Activated T-cell treated with anti-CD3 and anti-CD28 coated beads, Interleukin-2, amount 50 U/mL, for 4 hours (primary cell): ENCODE measurements at places on chromosomes 13 and 19.
A peak's percentile ranks its signal among the peaks of the same experiment; 100 is the strongest.

- DNase-seq = no peak
Observed at GRCh38 chr19:5547881-5548280, 19.9 kb downstream of the TINCR start.

DNA sequence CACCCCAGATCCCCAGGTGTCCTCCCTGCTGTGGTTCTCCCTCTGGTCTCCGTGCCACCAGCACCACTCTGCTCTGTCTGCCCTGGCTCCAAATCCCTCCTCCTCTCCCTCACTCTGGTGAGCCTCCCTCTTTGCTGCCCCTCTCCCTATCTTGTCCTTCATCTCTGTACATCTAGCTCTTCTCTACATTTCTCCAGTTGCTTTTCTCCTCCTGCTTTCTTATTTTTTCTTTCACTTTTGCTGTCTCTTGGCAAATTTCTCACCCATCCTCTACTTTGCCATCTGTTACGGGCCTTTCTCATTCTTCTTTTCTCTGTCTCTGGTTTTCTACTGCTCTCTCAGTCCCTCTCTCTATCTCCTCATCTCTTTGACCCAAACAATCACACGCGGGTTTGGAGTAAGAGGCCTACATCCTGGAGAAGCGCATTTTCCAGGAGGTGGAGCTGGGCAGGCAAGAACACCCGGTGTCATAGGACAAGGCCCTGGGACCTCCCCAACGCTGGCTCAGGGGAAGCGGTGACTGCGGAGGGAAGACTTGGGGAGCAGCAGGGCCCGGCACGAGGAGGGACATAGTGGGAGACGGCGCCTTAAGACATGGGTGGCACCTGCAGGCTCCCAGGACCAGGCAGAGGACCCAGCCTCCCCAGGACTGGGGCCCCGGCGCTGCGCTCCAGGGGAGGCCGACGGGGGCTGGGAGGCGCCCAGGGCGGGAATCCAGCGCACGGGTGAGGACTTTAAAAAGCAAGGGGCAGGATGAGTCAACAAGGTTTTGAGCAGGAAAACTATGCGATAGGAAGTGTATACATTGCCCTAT lies 9.9 kb downstream of the ZNF611 start:
- DNase-seq = no peak

- no peak for DNase-seq
Observed at GRCh38 chr19:39838569-39838968, 4.6 kb upstream of the DYRK1B start.

- no peak for DNase-seq
Observed at GRCh38 chr13:23671377-23671776, 101.2 kb downstream of the TNFRSF19 start.

DNA sequence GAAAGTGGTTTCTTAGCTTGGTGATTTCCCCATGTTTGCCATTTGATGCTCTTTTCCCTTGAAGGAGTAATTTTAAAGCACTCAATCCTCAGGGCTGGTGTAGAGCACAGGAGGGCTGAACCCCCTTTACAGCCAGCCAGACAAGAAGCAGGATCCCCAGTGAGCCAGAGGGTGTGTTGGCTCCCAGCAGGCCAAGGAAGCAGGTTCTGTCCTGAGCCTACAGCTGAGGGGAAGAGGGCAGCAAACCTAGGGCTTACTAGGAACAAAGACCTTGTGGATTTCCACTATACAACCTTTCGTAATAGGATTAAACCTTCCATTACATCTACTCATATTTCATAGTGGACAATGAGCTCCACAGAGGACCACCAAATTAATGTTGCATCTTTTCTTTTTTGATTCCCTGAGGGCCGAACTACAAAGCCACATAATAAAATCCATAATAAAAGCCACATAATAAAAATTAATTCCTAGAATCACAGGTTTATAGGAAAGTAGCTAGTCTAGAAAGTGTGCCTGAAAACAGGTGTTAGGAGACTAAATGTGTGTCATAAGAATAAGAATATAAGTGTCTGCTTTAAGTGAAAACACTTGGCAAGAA lies 300.2 kb downstream of the DCLK1 start:
- no peak for DNase-seq

- peak; percentile 47 for DNase-seq
Observed at GRCh38 chr19:32642771-32643170, 32.2 kb downstream of the ANKRD27 start.

- no peak for DNase-seq
Observed at GRCh38 chr13:109400209-109400608, 386.2 kb downstream of the IRS2 start.

- DNase-seq = no peak
Observed at GRCh38 chr13:111976474-111977178, 90.3 kb upstream of the SOX1 start.

GRCh38 chr13:25281193-25281934 lies 5.9 kb downstream of the MTMR6 start:
- DNase-seq = no peak

DNA sequence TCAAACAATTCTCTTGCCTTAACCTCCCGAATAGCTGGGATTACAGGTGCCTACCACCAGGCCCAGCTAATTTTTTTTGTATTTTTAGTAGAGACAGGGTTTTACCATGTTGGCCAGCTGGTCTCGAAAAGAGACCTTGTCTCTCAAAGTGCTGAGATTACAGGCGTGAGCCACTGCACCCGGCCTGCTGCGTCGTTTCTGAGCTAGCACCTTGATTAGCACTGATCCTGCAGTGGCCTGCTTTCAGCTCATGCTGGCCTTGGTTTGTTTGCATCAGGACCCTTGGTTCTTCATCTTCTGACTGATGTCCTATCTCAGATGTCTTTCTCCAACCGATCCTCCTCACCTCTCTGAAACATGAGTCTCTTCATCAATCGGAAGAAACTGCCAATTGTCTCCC lies 4.9 kb upstream of the TFDP1 start:
- no peak for DNase-seq

- no peak for DNase-seq
Observed at GRCh38 chr13:45292176-45292575, 48.8 kb downstream of the TPT1 start.

DNA sequence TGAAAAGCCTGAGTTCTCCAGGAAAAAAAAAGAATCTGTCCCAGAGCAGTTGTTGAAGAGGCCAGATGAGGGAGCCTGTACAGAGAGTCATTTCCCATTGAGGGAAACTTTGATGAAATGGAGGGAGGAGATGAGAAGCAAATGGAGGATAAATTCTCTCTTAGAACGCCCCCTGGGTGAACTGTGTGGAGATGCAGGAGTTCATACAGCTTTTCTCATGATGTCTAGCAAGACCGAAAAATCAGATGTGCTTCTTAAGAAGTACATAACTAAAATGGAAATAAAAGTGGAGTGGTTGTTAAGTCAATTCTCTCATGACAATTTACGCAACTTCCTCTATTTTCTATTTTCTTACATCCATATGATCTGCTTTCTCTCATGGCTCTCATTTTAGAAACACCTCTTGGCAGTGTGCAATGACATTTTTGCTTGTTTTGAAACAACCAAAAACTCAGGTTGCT lies 1263.1 kb downstream of the PCDH9 start:
- DNase-seq = no peak

DNA sequence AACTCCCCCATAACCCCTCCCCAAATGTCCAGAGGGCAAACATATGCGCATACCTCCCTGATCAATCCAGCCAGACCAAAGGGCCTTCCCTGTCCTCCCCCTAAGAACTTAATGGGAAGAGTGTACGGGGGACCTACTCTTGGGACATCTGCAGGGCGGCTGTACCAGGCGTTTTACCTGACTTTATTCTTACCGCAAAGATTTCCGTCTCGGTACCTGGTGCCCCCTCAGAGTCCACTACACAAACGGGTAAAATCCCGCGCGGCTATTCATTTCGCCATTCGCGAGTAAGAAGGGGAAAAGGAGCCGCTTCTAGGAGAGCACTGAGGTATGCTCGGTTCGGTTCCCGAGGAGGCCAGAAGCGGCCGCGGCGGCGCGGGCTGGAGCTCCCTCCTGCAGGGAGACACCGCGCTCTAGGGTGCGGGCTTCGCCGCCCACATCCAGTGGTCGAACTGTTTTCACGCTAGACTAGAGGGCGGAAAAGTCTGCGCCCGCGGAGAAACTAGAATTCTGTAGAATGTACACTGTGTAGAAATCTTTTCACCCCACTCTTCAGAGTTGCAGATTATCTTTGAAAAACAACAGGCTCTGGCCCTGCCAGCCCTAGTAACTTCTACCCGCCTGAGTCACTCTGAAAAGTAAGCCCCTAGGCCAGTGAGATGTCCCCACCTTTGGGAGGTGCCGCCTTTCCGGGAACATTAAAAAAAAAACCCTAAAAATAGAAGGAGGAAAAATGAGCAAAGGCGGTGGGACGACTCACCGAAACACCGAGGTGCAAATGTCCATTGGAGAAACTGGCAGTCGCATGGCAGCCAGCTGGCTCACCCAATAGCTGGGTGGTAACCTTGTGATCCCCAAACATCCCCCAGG lies 3.8 kb upstream of the TSHZ3 start:
- no peak for DNase-seq

GRCh38 chr13:44437356-44438233 lies 64.0 kb downstream of the SERP2 start:
- no peak for DNase-seq

GRCh38 chr13:40874138-40874779 lies 84.8 kb downstream of the SLC25A15 start:
- DNase-seq = no peak

DNA sequence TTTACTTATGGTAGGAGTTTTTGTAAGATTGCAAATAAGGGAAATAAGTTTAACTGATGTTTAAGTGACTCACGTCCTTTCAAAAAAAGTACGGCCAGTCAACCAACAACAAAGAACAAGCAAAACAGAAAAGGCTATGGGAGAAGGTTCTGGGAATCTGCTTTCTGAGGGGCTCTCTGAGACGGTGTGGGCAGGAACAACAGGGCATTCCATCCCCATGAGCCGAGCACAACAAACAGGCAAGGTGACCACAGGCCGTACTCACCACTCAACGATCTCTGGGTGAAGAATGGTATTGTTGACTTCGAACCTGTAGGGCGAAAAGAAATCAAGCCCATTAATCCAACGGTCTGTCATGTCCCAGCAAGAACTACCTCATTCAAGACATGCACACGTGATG lies 43.8 kb downstream of the PEPD start:
- no peak for DNase-seq

GRCh38 chr13:100890645-100891044 lies 216.1 kb upstream of the TMTC4 start:
- DNase-seq = no peak

GRCh38 chr13:110397436-110398115 lies 90.5 kb downstream of the COL4A2 start:
- DNase-seq = no peak

- DNase-seq = no peak
Observed at GRCh38 chr19:46369817-46370216, 22.9 kb downstream of the PPP5C start.

DNA sequence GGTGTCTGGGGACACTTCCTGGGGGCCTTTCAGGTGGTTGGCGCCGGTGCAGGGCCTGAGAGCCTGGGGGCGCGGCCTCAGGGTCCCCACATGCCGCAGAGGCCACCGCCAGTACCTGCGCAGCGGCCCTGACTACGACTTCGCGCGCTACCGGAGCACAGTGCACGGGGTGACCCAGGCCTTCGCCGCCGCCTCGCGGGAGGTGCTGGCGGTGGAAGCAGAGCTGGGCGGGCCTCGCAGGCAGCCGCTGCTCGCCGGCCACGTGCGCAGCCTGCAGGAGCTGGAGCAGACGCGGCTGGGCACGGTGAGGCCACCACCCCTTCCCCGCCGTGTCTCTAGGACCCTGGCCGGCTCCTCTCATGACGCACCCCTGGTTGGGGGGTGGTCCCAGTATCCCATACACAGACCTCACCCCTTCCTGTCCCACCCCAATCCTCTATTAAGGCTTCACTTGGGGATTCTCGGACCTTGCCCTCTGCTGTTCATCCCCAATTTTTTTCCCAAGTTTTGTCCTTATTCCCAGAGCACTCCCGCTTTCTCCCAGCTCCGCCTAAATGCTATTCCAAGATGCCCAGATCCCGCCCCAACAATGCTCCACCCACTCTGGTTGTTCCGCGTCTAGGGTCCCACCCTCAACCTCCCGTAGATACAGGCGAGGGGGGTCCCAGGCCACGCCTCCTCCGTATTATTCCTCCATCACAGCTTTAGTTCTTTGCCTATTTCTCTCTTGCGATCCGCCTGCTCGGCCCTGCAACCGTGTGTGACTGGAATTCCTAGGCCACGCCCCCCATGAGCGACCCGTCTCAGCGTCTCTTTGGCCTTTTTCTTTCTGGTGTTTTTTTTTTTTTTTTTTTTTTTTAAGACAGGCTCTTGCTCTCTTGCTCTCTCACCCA lies 1.0 kb downstream of the REX1BD start:
- DNase-seq = peak; percentile 58

- DNase-seq = no peak
Observed at GRCh38 chr19:7905268-7905667, 1.6 kb downstream of the MAP2K7 start.

GRCh38 chr13:82934000-82934399 lies 948.3 kb downstream of the SLITRK1 start:
- no peak for DNase-seq

DNA sequence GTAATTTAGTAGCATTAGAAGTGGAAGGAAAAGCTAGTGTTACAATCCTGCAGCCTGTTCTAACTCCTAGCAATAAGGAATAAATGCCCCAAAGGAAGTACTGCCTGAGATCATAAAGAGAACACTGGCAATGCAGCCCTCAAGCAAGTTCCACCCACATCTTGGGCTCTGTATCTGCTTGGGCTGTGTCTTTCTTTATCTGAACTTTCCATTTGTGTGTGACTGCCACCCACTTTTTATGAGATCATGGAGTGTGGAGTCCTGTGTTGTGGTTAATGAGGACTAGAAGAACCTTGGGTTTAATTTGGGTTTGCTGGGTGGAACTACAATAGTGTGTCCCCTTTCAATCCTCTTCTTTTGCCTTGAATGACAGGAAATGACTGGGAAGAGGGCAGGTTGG lies 38.2 kb downstream of the RFXAP start:
- no peak for DNase-seq

DNA sequence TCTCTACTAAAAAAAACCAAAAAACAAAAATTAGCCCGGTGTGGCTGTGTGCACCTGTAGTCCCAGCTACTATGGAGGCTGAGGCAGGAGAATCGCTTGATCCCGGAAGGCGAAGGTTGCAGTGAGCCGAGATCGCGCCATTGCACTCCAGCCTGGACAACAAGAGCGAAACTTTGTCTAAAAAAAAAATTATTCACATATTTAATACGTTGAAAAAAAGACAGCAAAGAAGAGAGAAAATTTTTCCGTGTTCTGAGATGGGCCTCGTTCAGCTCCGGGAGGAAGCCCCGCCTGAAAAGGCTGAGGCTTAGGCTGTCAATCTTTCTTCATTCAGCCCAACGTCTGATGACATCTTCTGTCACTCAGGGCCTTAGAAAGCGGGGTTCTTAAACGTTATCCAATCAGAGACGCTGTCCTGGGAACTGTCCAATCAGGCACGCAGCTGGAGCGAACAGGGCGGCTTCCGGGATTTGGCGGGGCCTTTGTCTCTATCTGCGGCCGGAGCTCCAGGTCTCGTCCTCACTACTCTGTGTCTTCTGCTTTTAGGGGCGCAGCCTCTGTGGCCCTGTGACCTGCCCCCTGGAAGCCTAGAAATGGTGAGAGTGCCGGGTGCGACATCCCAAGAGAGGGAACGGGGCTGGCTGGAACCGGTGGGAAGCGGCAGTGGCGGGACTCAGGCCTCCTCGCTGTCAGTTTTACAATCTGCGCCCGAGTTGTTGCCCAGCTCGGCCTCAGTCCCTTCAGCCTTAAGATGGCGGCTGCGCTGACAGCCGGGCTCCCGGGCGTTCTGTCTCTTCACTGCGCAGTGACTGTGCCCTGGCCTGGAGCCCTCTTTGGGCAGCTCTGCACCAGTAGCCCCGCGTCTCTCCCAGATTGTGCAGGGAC lies at the start of gene ZNF726:
ZNF726 (plus strand) TSS at position 485 of the 885 bp plus-strand sequence; CDS start at position 594, 109 bp downstream.
- peak; percentile 74 for DNase-seq
